ENCODE measurements at places on chromosomes 4 and X.

DNA sequence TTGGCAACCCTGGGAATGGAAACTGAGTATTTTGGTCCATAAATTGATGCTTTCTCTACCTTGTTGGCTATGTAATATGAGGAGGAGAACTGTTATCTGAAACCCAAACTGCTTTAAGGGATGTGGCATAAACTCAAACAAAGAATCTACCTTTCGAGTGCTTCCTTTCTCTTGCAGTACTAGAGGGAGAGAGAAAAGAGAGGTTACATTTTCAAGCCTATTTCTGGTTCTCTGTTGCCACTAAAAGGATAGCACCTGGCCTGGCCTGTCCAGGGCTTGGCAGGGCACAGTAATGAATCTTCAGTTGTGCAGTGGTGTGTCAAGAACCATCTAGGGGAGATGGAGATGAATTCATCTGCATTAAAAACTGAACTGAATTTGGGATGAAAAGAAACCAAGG lies 308.6 kb downstream of the PTTG2 start:
- DNase-seq, result no peak

DNA sequence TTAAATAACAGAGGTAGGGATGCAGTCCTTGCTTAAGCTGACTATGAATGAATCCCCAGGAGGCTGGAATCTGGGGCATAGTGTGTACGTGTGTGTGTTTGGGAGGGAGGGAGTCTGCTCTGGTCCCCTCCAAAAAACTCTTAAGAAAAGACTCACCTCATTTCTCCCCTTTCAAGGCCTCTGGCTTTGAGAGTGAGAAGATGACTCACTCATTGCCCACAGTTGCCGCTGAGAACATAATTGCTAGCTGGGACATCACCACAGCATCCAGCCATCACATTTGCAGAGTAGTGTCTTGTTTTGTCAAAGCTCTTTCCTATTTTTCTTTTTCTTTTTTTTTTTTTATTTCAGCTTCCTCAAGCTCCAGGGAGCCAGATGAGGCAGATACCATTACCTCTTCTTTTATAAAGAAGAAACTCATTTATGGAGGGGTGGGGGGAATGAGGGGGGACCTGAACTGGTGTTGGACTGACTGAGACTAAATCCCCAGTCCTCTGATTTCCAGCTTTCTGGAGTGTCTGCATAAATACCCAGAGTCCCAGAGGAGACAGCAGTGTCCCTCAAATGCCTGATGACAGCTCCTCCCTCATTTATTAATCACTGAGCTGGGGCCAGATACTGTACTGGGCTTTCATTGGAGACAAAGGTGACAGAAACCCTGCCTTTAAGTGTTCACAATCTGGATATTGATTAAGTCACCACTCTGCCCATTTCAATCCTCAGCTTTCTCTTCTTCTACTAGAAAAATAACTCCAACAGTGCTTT lies 61.9 kb upstream of the LAS1L start:
- no peak for DNase-seq

- DNase-seq, result no peak
Measured at GRCh38 chrX:130267956-130268448, 697 bp downstream of the ZNF280C start.

- no peak for DNase-seq
Measured at GRCh38 chr4:87622303-87622702, 14.0 kb downstream of the DSPP start.

GRCh38 chr4:55125763-55126541 lies 557 bp upstream of the KDR start:
- no peak for DNase-seq
